ENCODE measurements at places on chromosomes 1 and 21.
A peak's percentile ranks its signal among the peaks of the same experiment; 100 is the strongest.

DNA sequence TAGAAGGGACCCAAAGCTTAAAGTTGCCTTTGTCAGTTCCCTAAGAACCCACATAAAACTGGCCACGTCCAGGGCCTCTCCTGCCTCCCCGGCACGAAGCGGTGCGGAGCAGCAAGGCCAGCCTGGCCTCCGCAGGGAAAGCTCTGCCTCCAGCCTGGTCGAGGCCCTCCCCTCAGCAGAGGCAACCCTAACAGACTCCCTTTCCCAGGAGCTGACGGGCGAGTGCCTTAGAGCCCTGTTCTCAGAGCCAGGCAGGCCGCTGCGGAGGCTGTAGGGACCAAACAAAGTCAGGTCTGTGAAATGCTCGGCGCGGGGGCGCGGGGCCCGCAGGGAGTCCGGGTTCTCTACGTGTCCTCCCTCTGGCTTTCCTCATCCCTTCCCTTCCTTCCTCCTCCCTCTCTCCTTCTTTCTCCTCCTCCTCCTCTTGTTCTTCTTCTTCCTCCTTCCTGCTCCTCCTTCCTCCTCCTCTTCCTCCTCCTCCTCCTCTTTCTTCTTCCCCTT is 40.7 kb downstream of the RIPK4 start:
- no peak for DNase-seq

DNA sequence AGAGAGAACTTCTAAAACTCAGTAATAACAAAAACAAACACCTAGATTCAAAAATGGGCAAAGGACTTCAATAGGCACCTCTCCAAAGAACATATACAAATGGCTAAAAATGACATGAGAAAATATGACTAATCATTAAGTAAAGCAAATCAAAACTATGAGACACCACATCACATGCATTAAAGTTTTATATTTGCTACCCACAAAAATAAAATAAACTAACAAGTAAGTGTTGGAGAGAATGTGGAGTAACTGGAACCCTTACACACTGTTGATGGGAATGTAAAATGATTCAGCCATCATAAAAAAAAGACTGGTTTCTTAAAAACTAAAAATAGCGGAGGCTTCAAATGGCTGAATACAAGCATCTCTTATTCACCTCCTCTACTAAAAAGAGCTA is 262.1 kb upstream of the PKN2 start:
- no peak for DNase-seq

DNA sequence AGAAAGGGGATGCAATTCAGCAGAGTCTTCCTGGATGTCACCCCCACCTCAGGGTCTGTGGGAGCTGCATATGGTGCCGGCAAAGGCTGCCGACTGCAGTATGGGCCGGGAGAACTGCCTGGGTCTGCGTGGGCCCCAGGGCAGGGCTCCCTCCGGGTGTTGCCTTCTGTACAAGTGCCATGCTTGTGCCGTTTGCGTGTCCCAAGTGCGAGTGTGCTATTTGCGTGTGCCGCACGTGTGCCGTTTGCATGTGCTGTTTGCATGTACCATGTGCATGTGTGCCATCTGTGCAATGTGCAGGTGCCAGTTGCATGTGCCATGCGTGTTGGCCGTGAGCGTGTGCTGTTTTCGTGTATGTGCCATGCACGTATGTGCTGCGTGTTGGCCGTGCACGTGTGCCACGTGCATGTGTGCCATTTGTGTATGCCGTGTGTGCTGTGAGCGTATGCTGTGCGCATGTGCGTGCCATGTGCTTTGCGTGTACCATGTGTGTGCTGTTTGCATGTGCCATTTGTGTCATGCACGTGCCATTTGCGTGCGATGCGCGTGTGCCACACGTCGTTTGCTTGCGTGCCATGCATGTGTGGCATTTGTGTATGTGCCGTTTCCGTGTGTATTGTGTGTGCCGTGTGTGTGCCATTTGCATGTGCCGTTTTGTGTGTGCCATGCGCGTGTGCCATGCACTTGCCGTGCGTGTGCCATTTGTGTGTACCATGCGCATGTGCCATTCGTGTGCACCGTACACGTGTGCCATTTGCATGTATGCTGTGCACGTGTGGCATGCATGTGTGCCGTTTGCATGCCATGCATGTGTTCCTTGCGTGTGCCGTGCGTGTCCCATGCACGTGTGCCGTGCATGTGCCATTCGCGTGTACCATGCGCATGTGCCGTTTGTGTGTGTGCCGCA is 1.5 kb upstream of the TAS1R3 start:
- DNase-seq: no peak

DNA sequence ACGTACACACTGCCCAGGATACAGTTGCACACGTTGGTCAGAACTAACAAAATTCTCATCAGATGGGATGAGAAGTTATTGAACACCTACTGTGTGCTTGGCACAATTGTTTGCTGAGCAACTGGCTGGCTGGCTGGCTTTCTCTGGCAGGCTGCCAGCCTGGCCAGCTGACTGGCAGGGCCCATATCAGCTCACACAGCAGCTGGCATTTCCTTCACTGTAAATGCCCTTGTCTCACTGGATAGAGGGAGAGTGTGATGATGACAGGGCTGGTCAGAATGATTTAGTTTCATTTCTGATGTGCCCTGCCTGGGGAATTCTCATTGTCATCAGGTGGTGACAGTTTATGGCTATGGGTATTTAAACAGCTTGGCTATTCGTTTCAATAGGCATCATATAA is 15.8 kb downstream of the CAMK2N1 start:
- DNase-seq: no peak

GRCh38 chr1:94254073-94254810 is 16.9 kb upstream of the ARHGAP29 start:
- DNase-seq: no peak

DNA sequence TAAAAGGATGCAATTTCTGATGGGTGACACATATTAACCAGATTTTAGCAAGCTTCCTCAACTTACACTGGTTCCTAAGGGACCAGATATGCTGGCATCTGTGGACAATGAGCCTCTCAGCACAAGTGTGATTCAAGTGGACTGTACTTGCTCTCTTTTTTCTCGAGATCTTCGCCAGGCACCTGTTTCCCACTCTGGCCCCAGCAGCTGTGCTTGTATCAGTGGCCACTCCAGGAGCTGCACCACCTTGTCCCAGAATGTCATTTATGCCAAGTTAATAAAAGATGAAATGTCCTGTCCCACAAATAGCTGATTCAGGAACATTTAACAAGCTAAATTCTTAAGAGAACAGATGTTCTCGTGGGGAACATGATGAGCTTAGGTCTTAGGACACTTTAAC is 14.6 kb downstream of the C1orf198 start:
- DNase-seq: no peak

DNA sequence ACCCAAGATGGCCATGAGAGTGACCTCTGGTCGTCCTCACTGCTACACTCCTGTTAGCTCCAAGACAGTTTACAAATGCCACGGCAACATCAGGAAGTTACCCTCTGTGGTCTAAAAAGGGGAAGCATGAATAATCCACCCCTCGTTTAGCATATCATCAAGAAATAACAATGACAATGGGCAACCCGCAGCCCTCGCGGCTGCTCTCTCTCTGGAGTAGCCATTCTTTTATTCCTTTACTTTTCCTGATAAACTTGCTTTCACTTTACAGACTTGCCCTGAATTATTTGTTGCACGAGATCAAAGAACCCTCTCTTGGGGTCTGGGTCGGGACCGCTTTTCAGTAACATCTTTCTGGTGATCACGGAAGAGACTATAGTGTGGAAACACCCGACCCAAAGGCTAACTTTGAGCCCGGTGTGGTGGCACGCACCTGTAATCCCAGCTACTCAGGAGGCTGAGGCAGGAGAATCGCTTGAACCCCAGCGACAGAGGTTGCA is 19.8 kb upstream of the COX20 start:
- no peak for DNase-seq

- DNase-seq: no peak
Observed at GRCh38 chr1:81369833-81370232, 430.9 kb upstream of the ADGRL2 start.

- no peak for DNase-seq
Observed at GRCh38 chr1:161018631-161018930, 2.4 kb downstream of the F11R start.

DNA sequence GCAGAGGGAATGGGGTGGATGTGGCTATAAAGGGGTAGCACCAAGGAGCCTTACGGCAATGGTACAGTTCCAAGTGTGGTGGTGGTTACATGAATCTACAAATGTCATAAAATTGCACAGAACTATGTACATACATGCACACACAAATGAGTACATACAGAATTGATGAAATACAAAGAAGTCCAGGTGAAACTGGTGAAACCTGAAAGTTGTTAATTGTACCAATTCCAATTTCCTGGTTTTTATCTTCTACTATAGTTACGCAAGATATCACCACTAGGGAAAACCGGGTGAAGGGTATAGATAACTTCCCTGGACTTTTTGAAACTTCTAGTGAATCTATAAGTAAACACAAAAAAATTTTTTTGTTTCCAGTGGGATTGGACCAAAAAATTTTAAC is 18.9 kb downstream of the HSF2BP start:
- DNase-seq: no peak

GRCh38 chr1:7267493-7267892 is 482.2 kb downstream of the CAMTA1 start:
- no peak for DNase-seq

DNA sequence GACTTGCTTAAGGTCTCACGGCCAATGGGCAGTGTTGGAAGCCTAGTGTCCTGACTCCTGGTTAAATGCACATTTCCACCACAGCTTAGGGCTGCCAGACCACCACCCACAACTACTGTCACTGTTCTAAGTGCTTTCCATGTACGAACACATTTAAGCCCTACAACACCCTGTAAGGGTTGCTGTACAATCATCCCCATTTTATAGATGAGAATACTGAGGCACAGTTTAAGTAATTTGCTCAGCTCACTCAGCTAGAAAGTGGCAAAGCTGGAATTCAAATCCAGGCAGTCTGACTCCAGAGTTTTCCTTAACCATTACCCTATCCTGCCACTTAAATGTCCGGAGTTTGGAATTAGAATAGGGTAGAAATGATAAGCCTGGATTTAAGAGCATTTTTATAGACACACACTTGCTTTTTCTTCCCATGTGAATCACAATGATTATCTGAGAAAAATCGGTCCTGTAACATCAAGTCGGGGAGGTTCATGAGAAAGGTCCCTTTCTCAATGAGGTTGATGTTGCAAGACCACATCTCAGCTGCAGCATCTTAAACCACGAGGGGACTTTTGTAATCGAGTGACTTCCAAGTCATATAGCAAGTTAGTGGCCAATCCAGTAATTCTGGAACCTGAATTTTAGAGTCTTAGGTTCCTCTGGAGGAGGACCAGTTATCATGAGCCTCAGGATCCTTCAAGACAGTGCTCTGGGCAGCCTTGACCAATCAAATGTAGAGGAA is 8.6 kb downstream of the E2F2 start:
- no peak for DNase-seq

- no peak for DNase-seq
Observed at GRCh38 chr1:20992322-20993056, 184.2 kb downstream of the EIF4G3 start.

DNA sequence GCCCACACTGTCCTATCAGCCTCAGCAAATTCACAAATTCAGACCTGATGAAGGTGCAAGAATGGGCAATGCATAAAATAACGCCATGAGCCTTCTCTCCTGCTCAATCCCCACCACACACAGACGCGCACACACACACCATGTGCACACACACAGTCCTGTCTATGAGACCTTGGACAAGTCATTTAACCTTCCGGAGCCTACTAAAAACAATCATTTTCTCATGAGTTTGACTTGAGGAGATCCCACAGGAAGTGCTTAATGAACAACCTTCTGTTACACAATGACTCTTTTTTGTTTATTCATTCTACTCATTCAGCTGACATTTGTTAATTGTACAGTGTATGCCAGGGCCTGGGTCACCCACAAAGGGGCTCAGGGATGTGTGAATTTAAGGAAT is 125.4 kb downstream of the EDEM3 start:
- no peak for DNase-seq

- DNase-seq: no peak
Observed at GRCh38 chr1:168150283-168150682, 13.6 kb upstream of the GPR161 start.

DNA sequence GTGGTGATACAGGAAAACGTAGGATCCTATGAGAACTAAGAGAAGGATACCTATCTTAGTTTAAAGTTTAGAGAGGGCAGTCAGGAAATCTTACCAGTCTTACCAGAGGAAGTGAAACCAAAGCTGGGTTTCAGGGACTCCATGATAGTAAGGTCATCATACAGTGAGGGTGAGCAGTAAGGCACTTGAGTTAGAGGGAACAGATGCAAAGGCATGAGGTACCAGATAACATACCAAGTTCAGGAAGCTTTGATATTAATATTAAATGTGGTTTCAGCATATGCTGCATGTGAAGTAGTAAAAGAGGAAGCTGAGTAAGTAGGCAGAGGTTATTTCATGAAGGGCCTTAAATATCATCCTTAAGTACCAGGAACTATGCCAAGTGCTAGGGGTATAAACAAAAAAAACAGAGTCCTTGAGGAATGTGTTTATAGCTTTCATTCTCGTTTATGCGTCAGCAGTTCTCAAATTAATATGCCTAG is 16.9 kb downstream of the ATG4C start:
- peak; percentile 30 for DNase-seq

DNA sequence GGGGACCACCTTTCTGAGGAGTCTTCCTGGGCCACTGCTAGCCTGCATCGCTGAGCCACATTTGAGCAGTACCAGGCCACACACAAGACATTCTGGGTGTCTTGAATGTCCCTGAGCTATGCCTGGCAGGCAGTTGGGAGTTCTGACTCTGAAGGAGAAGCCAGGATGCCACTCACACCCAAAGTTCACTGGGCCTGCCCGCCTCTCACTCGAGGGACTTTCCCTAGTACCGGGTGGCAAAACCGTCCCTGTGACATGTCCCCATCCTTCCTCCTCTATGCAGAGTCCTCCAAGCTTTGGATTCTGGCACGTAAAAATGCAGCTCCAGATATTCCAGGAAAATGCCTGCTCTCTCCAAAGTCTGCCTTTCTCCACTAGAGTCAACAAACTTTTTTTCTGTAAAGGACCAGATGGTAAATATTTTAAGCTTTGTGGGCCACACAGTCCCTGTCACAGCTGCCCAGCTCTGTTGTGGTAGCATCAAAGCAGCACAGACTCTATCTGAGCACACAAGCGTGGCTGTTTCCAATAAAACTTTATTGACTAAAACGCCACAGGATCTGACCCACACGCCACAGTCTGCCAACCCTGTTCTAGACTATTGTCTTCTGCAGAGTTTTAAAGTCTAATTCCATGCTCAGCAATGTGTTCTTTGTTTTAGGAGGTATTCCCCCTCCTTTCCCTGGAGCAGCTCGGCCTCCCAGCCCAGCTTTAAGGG is 19.2 kb upstream of the GUCA2B start:
- DNase-seq: no peak

- DNase-seq: no peak
Observed at GRCh38 chr1:83055391-83056170, 943.4 kb downstream of the TTLL7 start.

- no peak for DNase-seq
Observed at GRCh38 chr1:207992677-207993236, 81.8 kb upstream of the CD34 start.

- no peak for DNase-seq
Observed at GRCh38 chr1:153818876-153819275, 43.7 kb downstream of the SLC27A3 start.
